ENCODE measurements at places on chromosomes 7 and 10.

- peak; percentile 86 for DNase-seq
Measured at GRCh38 chr10:33155720-33156638, 178.5 kb downstream of the NRP1 start.

DNA sequence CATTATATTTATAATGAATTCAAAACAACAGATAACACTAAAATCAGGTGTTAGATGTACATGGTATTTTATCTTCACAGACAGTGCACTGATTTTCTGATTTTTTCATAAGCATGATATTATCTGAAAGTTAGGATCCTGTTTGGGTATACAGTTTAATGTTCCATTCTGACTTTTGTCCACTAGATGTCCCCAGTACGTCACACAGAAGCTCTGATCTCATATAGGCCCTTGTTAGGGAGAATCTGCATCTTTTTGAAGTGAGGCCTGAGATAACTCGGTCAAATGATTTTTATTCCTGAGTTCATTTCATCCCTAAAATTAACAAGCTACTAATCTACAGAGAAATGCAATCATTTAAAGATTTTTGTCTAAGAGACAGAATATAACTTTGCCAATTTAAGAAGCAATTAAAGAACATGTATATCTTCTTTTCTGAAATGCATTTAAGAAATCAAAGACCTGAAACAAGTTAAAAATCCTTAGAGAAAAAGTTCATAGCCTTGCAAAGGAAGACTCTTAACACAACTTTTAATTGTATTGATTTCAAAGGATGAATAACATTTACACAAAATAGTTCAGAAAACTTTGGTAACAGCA, 72.0 kb upstream of the TES start:
- DNase-seq, result peak; percentile 88

GRCh38 chr10:21166557-21167287, 269.6 kb upstream of the NEBL start:
- peak; percentile 65 for DNase-seq

DNA sequence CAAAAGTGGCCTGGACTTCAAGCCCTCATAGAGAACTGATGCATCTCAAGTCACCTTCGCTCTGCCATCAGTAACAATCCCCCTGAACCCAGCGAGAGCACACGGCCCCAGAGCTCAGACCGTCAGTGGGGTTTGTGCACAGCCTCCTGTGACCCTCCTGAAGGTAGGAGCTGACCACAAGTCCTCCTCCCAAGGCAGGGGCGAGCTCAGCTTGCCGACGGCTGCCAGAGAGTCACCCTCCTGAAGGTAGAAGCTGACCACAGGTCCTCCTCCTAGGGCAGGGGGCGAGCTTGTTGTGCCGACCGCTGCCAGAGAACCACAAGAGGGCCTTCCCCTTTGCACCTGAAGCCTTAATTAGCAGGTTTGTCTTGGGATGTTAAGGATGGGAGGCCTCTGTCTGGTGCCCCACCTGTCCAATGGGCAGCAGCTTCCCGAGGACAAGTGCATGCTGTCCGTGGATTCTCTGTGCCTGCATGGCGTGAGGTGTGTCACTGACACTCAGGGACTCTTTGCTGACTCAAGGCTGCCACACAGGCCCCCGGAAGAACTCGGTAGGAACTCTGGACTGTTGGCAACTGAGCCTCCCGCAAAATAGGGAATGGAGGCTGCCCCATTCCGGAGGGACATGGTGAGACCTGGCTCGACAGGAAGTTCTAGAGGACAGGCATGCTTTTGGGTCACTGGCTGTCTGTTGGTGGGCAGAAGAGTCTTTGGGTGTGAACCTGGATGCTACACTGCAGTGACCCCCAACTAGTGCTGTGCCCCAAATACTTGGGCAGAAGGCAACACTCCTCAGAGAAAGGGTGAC, 487.4 kb downstream of the DNAJB6 start:
- no peak for DNase-seq

- DNase-seq, result no peak
Measured at GRCh38 chr10:49735161-49735560, 27.0 kb downstream of the OGDHL start.

- DNase-seq, result peak; percentile 13
Measured at GRCh38 chr7:8436965-8437364, 3.6 kb downstream of the NXPH1 start.

DNA sequence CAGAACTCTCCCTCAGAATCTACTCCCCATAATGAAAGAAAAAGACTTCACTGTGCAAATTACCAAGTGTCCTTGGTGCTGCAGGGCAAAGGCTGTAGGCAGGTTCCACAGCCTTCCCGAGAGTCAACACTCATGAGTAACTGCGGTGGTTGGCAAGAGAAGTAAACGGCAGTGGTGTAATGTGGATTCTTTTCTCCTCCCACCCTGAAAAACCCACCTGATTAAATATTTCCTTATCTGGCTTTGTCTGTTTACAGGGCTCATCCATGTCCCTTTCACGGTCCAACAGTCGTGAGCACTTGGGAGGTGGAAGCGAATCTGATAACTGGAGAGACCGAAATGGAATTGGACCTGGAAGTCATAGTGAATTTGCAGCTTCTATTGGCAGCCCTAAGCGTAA, 300.9 kb downstream of the BICC1 start:
- no peak for DNase-seq

DNA sequence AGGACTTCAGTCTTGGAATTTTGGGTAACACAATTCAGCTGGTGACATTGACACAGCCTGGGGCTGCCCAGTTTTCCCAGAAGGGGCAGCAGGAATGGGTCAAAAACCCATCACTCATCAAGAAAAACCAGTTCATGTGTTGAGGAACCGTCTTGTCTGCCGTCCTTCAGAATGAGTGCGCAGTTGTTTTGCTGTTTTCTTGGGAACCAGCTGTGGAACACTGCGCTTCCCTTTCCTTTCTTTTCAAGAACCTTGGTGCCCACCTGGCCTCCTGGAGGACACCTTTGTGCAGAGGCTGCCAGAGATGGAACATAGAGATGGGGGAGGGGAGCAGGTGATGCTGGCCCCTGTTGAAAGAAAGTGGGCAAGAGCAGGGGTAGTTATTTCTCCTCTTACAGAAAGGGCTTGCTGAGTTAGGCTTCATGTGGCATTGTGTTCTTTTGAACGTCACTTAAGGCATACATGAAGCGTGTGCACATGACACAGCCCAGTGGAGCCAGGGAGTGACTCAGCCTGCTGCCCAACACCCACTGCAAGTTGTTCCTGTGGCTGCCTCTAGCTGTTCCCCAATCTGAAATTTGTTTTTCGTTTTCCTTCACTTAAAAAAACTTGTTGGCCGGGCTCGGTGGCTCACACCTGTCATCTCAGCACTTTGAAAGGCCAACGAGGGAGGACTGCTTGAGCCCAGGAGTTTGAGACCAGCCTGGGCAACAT, 87.4 kb upstream of the TNS3 start:
- DNase-seq, result peak; percentile 97

DNA sequence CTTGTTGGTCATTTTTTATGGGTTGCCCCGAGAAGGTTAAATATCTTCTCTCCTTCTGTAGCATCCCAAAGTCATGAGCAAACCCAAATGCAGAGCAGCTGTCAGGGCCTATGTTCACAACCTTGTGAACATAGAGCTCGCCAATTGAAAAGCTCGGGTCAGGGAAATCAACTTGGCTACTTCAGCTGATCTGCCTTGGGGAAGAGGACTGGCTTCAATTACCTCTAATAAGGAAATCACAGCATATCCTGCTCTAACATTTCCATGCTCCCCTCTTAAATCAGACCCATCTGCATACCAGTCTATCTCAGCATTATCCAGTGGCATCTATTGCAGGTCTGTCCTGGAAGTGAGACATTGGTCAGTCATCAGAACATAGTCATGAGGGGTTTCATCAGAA, 105.6 kb downstream of the ANKRD26 start:
- DNase-seq, result no peak

DNA sequence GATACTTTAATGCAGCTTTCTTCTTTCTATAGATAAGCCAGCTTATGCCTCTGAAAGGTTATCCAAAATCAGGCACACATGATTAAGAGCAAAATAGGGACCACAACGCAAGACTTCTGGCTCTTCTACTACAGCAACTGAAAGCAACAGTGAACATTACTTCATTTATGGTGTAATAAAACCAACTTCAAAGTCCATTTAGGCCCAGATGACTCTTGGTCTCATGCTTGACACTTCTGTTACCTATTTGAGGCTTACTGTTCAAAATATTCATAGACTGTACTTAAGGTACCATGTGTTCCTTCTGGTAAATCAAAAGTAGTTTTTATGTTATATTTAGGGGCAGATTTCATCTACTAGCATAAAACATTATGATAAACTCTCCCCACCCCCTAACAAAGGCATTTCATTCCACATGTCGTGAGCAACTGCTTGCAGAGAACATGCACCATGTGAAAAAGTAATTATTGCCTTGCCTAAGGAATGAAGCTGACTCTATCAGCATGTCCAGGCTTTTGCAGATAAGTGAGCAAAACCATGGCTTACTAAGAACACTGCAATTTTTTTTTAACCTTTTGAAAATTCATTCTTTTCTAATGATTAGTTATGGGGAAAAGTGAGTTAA, 154.9 kb upstream of the ITGB1 start:
- peak; percentile 86 for DNase-seq

DNA sequence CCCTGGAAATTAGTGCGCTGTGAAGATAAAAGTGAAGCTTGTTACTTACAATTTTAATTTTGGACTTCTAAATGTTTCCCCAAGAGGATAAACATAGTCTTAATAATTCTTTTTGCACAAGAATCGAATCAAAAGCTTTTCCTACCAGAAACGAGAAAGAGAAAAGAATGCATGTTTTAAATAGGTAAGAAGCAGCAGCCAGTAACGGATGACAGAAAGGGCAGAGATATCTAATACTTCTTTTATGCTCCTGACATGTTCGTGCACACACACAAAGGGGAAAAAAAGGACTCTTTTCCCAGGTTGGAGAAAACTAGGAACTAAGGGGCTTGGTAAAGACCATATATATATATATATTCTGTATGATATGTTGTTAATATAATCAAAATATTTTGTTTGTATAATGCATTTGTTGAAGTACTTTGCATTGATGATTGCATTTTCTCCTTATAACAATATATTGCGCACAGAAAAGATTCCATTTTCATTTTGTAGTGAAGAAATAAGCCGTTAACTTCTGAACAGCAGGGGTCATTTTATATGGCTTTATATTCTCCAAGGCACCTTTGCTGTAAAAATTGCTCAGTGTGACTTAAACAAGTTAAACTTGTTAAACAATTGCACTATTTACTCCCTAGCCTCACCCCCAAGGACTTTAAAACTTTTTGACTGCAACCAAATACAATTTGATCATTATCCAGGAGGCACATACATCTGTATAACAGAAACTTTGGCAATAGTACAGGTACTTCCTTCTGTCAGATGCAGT, 2.2 kb downstream of the PRKAR2B start:
- no peak for DNase-seq

- peak; percentile 77 for DNase-seq
Measured at GRCh38 chr7:149005427-149006344, 22.6 kb downstream of the PDIA4 start.

DNA sequence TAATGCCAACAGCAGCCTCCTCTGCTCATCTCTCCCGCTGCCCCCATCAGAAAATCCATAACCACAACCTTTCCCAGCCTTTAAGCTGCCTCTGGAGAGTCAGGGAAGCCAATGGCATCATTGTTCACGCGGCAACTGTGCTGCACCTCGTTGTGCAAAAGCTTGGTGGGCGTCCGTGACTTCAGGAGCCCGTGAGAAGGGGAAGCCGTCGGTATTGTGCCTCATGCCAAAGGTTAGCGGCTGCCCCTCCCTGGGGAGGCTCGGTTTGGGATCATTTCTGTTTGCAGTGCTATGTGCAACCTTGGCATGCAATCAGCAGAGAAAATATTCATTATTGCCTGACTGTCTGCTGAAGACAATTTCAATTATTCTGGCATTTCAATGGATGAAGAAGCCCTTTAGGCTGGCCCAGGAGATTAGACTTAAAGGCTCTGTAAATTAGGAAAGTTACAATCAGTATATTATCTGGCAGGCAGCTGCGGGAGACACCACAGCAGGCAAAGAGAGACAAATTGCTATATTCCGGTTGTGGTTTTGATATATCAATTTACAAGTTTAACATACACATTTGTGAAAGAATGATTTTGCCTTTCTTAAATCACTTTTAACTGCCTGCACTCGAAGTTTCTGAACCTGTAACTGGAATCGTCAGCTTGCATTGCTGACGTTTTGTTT, 244.5 kb downstream of the GATA3 start:
- no peak for DNase-seq

DNA sequence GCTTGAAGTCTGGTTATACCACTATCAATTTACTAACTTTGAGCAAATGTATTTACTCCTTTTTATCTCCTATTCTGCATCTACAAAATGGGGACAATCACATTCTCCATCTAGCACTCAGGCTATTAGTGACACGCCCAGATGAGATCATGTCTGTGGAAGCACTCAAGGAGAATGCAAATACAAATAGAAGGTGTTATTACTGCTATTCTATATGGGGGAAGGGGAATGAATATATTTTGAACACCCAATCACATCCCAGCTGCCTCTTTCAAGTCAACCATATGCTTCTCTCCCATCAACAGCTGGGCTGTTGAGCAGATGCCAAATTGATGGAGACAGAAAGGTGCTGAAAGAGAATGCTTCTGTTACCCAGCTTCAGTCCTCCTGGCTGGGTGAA, 23.5 kb downstream of the SGMS1 start:
- no peak for DNase-seq

- no peak for DNase-seq
Measured at GRCh38 chr10:128588402-128588801, 462.2 kb upstream of the MKI67 start.

- peak; percentile 46 for DNase-seq
Measured at GRCh38 chr10:5547681-5547930, 22.8 kb downstream of the CALML3 start.

- peak; percentile 97 for DNase-seq
Measured at GRCh38 chr10:58662314-58662713, 149.6 kb downstream of the BICC1 start.

GRCh38 chr7:380139-380485, 90.1 kb downstream of the FOXL3 start:
- DNase-seq, result no peak

DNA sequence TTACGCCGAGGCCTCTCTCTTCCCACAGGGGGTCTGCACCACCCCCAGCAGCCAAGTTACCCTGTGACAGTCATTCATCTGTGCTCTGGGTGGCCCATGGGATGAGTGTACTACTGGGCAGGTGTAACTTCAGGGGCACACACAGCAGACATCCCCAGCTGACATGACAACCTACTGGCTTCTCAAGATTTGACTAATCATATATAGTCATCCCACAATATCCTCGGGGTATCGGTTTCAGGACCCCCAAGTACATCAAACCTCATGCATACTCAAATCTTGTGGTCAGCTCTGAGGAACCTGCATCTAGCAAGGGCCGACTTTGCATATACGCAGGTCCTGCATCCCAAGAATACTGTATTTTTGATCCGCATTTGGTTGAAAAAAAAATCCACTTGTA, 336.9 kb upstream of the C7orf33 start:
- DNase-seq, result no peak

Data from choroid plexus epithelial cell (primary cell).